ENCODE measurements at places on chromosomes 2 and 18.

DNA sequence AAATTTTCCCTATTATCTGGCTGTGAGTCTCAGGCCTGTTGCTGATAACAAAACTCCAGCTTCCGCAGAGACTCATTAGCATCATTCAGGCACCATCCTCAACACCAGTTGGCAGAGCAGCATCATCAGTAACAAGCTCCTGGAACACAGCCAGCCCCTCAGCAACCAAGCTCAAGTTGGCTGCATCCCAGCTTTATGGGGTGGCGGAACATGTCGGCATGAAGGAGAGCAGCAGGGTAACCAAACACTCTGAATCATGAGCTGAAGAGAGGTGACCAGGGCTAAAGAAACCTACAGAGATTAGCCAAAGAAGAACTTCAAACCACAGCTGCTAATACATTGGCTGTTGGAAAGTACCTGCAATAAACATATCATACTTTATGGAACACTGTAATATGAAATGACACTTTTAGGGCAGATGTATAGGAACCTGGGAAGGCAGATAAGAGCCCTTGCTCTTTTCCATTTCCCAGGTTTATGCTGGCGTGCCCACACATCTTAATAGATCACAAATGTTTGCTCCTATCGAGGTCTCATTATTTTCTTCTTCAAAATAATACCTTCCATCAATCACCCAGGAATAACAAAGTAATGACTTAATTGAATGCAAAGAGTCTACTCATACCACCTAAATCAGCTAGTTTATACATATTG, 63.8 kb downstream of the PDE11A start:
- no peak overlapping the region for H3K4me3 ChIP-seq
- H3K27me3 ChIP-seq = no peaks in the 10 kb centered on the region
- H3K27ac ChIP-seq = no peak overlapping the region
- H3K4me1 ChIP-seq = no peaks in the 10 kb centered on the region
- DNase-seq = peak; percentile 16
- H3K36me3 ChIP-seq = no peaks in the 10 kb centered on the region

GRCh38 chr2:157498483-157498882, 54.6 kb upstream of the CYTIP start:
- DNase-seq = no peak
- no peaks in the 10 kb centered on the region for H3K4me1 ChIP-seq
- no peaks in the 10 kb centered on the region for H3K36me3 ChIP-seq
- H3K27me3 ChIP-seq = no peaks in the 10 kb centered on the region
- H3K27ac ChIP-seq = no peak overlapping the region
- H3K4me3 ChIP-seq = no peak overlapping the region

DNA sequence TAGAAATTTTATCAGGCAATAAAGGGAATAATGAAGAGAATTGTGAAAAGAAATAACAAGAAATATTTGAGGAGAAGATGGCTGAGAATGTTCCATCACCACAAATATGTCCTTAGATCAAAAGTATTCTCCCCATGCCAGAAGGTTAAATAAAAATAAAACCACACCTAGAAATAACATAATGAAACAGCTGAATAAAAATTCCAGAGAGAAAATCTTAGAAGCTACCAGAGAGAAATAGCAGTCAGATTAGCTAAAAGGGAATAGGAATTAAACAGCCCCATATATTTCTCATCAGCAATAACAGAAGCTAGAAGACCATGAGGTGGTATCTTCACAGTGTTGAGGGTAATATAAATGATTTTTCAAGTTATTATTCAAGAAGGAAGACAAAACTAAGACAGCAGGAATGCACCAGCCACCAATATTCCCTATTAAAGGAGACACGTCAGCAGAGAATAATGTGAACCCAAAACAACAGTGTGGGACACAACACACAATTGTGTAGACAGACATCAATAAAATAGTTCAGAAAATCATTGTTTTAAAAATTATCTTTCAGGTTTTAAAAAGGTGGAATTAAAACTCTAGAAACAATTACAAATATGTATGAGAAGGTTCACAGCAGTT, 82.0 kb upstream of the NEDD4L start:
- H3K4me1 ChIP-seq = no peaks in the 10 kb centered on the region
- H3K27me3 ChIP-seq = no peaks in the 10 kb centered on the region
- no peak overlapping the region for H3K27ac ChIP-seq

DNA sequence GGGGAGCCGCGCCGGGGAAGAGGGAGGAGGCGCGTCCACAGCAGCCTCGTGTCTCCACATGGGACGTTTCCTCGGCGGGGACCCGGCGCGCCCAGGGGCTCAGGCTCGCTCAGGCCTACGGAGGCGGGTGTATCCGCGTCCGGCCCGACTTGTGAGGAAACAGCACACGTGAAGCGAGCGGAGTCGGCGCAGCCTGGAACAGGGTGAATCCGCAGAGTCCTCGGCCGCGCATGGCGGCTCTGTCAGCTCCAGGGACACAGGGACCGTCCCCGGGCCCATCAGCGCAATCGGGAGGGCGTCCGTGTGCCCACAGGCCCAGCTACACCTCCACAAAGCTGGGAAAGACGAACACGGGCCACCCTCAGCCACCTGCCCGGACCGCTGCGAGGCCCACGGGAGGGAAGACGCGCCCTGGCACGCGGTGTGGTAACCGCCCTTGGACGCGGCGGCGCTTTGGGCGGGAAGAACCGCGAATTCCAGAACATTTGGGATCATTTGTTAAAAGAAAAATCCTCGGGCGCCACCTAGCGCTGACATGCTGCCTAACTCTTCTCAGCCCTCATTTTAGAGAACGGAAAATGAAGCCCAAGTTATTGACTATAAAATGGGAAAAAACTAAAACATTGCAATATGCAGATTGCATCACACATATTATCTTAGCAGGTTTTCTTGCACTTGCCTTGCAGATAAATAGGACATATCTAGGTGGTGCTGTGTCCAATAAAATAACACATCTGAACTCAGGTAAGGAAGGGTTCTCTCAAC, 40.4 kb downstream of the TMEM18 start:
- DNase-seq = peak; percentile 90
- H3K4me3 ChIP-seq = peak overlapping the region; percentile 56
- no peaks in the 10 kb centered on the region for H3K36me3 ChIP-seq
- no peaks in the 10 kb centered on the region for H3K4me1 ChIP-seq
- peak overlapping the region; percentile 63 for H3K27ac ChIP-seq

DNA sequence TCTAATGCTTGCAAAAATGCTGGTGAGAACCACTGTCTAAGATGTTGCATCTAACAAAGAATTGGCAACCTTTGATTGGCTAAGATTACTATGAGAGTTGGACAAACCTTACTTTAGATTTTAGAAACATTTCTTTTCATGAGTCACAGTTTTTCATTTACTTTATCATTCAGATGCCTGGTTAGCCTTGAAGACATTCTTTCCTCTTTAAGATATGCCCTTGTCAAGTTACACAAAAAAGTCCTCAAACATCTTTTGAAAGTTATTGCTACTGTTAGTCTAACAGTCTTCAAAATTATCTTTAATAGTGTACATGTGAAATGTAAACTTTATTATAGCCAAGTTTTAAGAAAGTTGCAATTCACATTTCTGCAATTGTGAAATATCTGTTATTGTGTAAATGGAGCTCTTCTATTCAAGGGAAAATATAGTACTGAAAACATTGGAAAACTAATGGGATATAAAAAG, 276.3 kb downstream of the RND3 start:
- no peaks in the 10 kb centered on the region for H3K36me3 ChIP-seq
- DNase-seq = no peak
- no peaks in the 10 kb centered on the region for H3K27me3 ChIP-seq
- H3K4me1 ChIP-seq = no peaks in the 10 kb centered on the region
- no peak overlapping the region for H3K27ac ChIP-seq
- H3K4me3 ChIP-seq = no peak overlapping the region

GRCh38 chr2:157786663-157787363, 89.3 kb downstream of the ACVR1 start:
- H3K27me3 ChIP-seq = no peaks in the 10 kb centered on the region
- no peaks in the 10 kb centered on the region for H3K36me3 ChIP-seq
- H3K27ac ChIP-seq = no peak overlapping the region
- peaks cover 6% of the 10 kb centered on the region for H3K4me1 ChIP-seq

- H3K4me1 ChIP-seq = no peaks in the 10 kb centered on the region
- DNase-seq = no peak
- H3K27me3 ChIP-seq = no peaks in the 10 kb centered on the region
- no peaks in the 10 kb centered on the region for H3K36me3 ChIP-seq
- H3K4me3 ChIP-seq = no peak overlapping the region
Measured at GRCh38 chr18:32707586-32707985, 65.2 kb downstream of the KLHL14 start.

DNA sequence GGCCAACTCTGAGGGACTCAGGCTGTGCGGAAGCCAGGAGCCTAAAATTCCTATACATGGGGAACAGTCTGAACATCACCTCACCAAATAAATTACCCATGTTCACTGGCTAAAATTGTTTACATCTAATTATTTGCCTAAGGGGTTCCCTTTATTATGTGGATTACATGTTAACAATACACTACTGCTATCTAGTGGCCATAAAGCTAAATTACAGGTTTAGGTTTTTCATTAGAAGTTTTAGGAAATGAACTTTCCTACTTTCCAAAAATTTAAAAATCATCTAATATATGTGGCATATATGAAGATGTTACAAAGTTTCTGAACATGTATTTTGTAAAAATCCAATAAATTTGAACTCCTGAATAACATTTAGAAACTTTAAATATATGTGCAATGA, 40.3 kb downstream of the PLA2R1 start:
- H3K4me3 ChIP-seq = no peak overlapping the region
- no peaks in the 10 kb centered on the region for H3K4me1 ChIP-seq
- no peak overlapping the region for H3K27ac ChIP-seq
- DNase-seq = no peak
- no peaks in the 10 kb centered on the region for H3K27me3 ChIP-seq

GRCh38 chr2:40962026-40962425, 510.1 kb upstream of the SLC8A1 start:
- H3K4me3 ChIP-seq = no peak overlapping the region
- no peaks in the 10 kb centered on the region for H3K27me3 ChIP-seq
- H3K27ac ChIP-seq = no peak overlapping the region
- DNase-seq = no peak
- no peaks in the 10 kb centered on the region for H3K36me3 ChIP-seq
- no peaks in the 10 kb centered on the region for H3K4me1 ChIP-seq

GRCh38 chr2:183069174-183069573, 9.4 kb upstream of the DUSP19 start:
- no peaks in the 10 kb centered on the region for H3K27me3 ChIP-seq
- H3K36me3 ChIP-seq = no peaks in the 10 kb centered on the region
- H3K4me3 ChIP-seq = no peak overlapping the region
- H3K27ac ChIP-seq = no peak overlapping the region
- H3K4me1 ChIP-seq = no peaks in the 10 kb centered on the region

DNA sequence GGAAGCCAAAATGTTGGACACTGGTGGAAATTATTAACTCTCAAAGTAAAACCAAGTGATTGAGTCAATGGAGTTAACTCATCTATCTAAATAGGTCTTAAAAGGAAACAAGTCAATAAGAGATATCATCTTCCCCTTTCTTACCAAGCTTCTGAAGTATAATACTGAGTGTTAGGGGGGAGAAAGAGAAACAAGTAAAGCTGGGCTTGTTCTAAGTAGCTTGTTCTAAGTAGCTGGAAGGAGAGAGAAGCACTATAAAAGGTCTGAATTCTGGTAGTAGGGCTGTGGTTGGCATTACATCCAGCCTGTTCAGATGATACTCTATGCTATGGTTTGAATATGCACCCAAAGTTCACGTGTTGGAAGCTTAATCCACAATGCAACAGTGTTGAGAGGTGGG, 26.8 kb downstream of the YES1 start:
- H3K27ac ChIP-seq = no peak overlapping the region
- H3K4me1 ChIP-seq = peaks cover 15% of the 10 kb centered on the region
- no peak overlapping the region for H3K4me3 ChIP-seq
- H3K36me3 ChIP-seq = no peaks in the 10 kb centered on the region
- no peak for DNase-seq

- H3K4me3 ChIP-seq = no peak overlapping the region
- no peaks in the 10 kb centered on the region for H3K27me3 ChIP-seq
- H3K27ac ChIP-seq = no peak overlapping the region
- no peaks in the 10 kb centered on the region for H3K4me1 ChIP-seq
- no peak for DNase-seq
Measured at GRCh38 chr2:40251137-40251536, 200.8 kb downstream of the SLC8A1 start.

DNA sequence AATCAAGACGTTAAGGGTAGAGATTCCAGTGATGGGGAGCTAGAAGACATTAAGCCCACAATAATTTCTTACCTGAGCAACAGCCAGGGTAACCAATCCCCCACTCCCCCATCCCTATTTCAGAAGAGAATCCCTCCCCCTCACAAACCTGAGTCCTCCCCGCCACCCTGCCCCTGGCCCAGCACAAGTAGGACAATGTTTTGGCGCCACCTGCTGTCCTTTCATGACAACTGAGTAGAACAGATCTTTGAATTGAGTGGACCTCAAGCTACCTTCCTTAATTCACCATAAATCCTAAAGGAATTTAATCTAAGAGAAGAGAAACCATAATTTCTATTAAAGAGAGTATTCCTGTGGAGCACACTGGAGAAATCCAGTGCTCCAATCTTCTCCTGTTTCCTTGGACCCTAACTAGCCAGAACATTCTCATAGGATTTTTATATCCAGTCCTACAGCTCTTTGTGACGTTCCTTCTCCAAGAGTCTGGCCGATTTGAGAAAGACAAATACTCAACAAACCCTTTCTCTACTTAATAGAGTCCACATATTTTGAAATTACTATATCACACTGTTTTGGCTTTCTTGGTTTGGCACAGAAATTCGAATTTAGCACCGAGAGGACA, 41.1 kb downstream of the NHEJ1 start:
- no peaks in the 10 kb centered on the region for H3K36me3 ChIP-seq
- no peak overlapping the region for H3K27ac ChIP-seq
- no peaks in the 10 kb centered on the region for H3K27me3 ChIP-seq

- peak; percentile 19 for DNase-seq
- no peak overlapping the region for H3K4me3 ChIP-seq
- no peaks in the 10 kb centered on the region for H3K4me1 ChIP-seq
- H3K36me3 ChIP-seq = no peaks in the 10 kb centered on the region
Measured at GRCh38 chr2:150610670-150611279, 123.3 kb upstream of the RND3 start.

DNA sequence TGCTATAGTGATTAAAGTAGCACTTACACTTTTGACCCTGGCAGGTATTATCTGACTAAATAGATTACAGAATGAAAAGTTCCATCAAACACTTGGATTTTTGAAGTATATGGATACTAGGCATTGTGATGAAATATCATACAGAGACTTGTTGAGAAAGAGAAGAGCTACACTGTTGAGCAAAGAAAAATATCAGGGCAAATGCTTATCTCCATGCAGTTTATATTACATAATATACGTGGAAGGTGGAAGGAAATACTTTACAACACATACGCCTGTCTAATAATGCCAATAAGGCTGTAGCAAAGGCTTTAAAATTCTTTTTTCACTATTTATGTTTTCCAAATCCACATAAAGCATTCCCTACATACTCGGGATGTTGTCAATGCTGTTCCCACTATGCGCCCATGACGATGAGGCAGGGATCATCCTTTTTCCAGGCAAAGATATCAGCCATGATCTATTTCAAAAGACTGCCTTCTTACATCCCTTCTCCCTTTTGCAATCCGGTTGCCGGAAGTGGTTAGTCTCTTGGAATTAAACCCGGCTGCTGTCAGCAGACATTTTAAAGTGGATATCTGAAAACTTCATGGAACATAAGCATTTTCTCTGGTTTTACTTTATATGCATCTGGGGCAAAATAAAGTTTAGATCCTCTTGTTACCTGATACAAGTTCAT, 92.6 kb upstream of the ITGA4 start:
- DNase-seq = no peak
- no peak overlapping the region for H3K27ac ChIP-seq
- no peaks in the 10 kb centered on the region for H3K4me1 ChIP-seq
- no peaks in the 10 kb centered on the region for H3K36me3 ChIP-seq

GRCh38 chr18:57211776-57212175, 64.9 kb downstream of the BOD1L2 start:
- no peak overlapping the region for H3K27ac ChIP-seq
- no peak overlapping the region for H3K4me3 ChIP-seq
- H3K27me3 ChIP-seq = no peaks in the 10 kb centered on the region
- H3K36me3 ChIP-seq = no peaks in the 10 kb centered on the region
- DNase-seq = no peak
- H3K4me1 ChIP-seq = no peaks in the 10 kb centered on the region
